ENCODE measurements at places on chromosomes 11 and 22.
A peak's percentile ranks its signal among the peaks of the same experiment; 100 is the strongest.

- DNase-seq = no peak
Measured at GRCh38 chr11:67539550-67539949, 16.3 kb upstream of the CABP2 start.

GRCh38 chr11:69541501-69542313, 60.2 kb downstream of the LINC01488 start:
- DNase-seq = no peak

- no peak for DNase-seq
Measured at GRCh38 chr11:14636119-14636518, 7.5 kb upstream of the PDE3B start.

DNA sequence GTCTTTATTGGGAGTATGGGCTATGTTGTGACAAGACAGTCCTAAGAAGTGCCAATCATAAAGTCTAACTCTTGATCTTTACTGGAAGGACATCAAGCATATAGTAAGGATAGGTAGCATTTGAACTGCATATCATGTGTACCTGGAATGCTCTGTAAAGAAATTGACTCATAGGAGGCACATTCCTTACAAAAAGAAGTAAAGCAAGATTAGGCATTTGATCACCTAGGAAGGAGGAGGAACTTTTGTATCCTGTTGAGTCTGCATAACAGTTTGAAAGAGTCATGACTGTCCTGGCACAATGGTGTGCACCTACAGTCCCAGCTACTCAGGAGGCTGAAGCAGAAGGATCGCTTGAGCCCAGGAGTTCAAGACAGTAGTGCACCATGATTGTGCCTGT, 42.2 kb upstream of the DNAJB7 start:
- DNase-seq = no peak

DNA sequence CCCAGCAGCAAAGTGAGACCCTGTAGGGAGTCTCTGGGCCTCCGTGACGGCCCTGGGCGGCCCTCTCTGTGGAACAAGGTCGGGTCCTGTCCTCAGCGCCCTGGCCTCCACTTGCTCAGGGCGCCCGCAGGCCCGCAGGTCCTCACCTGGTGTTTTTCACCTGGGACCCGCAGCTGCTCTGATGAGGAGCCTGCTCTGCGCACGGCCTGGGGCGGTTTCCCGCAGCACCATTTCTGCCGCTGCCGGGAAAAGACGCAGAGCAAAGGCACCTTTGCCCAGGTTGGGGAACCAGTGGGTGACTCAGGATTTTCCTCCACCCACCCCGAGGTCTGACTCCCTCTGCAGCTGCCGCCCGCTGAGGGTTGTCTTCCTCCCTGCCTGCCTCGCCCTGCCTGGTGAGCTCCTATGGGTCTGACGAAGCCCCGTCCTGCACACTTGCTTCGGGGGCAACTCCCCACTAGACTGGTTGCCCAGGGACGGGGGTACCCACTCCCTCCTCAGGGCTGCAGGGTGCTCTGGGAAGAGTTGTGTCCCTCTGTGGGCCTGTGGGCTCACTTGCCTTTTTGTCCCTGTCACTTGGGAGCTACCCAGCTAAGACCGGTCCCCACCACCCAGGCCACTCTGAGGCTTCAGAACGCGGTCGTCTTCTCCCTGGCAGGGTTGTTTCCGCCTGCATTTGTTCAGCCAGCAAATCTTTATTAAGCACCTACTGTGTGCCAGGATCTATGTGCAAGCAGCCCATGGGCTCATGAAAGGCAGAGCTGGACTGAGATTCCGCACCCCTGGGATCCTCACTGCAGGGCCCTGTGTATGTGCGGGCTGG, 89.5 kb downstream of the KCNQ1 start:
- DNase-seq = peak; percentile 90

DNA sequence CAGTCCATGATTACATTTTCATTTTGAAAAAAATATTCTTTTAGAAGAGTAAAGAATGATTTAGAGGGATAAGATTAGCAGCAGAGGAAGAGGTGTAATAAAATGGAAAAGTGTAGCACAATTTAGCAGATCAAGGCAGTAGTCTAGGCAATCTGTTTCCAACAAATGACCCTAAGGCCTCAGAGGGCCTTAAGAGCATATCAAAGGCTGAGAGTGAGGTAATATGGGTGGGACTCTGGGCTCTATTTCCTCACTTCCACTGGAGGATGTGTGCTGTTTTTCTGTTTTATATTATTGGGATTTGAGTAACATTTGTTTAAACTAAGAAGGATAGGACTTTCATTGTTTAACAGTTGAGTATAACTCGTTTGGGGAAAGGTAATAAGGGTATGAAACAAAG, 28.8 kb downstream of the CCDC81 start:
- DNase-seq = no peak

GRCh38 chr11:44707094-44707493, 19.7 kb upstream of the TSPAN18 start:
- DNase-seq = no peak

DNA sequence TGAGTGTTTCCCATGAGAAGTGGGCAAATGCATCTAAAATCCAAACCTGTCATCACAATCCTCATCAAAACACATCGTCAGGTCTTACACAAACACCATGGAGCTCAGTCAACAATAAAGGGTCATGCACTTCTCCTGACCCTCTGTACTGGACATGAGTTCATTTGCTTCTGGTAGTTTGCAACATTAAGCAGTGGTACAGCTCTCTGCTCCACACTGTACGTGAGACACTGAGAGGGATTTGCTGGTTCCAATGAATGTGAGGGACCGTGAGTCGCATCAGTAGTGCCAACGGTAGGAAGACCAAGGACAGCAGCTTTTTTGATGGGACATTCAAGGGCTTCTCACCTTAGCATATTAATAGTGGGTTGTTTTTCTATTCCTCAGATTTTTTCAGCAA, 752.3 kb downstream of the OPCML start:
- no peak for DNase-seq

DNA sequence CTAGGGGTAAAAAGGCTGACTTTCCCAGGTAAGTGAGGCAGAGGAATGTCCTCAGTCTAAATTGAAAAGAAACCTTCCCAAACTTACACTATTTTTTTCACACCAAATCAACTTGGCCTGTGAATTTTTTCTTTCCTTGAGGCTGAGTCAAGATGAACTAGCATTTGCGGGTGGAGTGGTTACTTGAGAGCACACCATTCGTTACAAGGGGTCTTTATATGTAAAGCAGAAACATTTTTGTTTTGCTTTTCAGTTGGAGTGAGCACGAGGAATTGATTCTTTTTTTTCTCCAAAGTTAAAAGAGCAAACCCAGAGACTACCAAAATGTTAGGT, 36.4 kb downstream of the MAML2 start:
- no peak for DNase-seq

- DNase-seq = no peak
Measured at GRCh38 chr11:114826910-114827442, 148.6 kb downstream of the NXPE2 start.

- DNase-seq = no peak
Measured at GRCh38 chr22:41620589-41621098, at the start of gene DESI1. Gene DESI1, minus strand, starts transcription at chr22:41621043. Its CDS starts 204 bp downstream, at chr22:41620839.

GRCh38 chr22:38051900-38052862, 5.0 kb upstream of the PICK1 start:
- peak; percentile 84 for DNase-seq

GRCh38 chr11:66045177-66045639, 3.8 kb downstream of the GAL3ST3 start:
- peak; percentile 99 for DNase-seq

- no peak for DNase-seq
Measured at GRCh38 chr22:26589367-26589844, 526 bp downstream of the TPST2 start.

DNA sequence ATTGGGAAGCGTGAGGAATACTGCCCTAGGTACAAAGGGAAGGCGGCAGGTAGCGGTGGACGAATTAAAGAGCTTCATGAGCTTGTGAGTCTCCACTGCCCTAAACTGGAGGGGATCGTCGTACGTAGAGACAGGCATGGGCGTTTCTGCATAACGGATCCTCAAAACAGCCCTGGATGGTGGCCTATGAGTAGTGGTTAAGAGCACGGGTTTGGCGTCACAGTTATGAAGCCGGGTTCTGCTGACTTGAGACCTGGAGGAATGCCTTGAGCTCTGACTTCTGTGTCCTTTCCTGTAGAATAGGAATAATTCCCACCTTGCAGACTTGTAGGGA, 335 bp downstream of the TMEM138 start:
- no peak for DNase-seq

DNA sequence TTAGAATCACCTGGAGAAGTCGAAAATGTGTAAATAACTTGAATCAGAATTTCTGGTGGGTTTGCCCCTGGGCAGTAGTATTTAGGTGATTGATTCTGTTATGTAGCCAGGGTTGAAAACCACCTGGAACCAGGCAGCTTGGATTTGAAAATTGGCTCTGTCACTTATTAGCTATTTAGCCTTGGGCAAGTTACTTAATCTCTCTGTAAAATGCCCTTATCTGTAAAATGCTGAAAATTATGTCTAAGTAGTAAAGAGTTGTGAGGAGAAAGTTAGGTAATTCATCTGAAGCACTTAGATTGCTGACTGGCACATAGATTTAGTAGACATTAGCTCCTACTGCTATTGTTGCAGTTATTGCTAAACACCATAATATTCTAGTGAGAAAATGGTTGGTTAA, 49.3 kb downstream of the PPME1 start:
- DNase-seq = no peak

- DNase-seq = no peak
Measured at GRCh38 chr11:8681837-8682302, 595 bp downstream of the TRIM66 start.

DNA sequence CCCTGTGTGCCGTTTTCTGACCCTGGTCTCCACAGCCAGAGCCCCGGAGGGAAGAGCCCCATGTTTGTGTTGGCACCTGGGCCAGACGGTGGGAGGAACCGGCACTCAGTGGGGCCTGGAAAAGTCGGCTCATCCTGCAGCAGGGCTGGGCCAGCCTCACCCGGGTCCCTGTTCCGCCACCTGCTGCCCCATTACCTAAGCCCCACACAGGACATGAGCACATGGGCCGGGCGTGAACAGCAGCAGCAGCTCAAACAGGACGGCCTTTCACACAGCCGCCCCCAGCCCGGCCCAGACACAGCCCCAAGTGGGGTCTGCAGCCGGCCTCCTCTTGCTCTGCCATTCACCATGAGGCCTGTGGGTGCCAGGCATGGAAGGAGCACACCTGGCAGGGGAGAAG, 302.4 kb downstream of the MN1 start:
- no peak for DNase-seq

- peak; percentile 13 for DNase-seq
Measured at GRCh38 chr11:69928121-69928520, 108.9 kb upstream of the FGF3 start.

GRCh38 chr11:17599460-17599925, 52.4 kb downstream of the OTOG start:
- no peak for DNase-seq

GRCh38 chr22:28855355-28856094, 27.8 kb upstream of the ZNRF3 start:
- DNase-seq = peak; percentile 30

GRCh38 chr22:17882162-17882561, 107.9 kb upstream of the BID start:
- DNase-seq = no peak

DNA sequence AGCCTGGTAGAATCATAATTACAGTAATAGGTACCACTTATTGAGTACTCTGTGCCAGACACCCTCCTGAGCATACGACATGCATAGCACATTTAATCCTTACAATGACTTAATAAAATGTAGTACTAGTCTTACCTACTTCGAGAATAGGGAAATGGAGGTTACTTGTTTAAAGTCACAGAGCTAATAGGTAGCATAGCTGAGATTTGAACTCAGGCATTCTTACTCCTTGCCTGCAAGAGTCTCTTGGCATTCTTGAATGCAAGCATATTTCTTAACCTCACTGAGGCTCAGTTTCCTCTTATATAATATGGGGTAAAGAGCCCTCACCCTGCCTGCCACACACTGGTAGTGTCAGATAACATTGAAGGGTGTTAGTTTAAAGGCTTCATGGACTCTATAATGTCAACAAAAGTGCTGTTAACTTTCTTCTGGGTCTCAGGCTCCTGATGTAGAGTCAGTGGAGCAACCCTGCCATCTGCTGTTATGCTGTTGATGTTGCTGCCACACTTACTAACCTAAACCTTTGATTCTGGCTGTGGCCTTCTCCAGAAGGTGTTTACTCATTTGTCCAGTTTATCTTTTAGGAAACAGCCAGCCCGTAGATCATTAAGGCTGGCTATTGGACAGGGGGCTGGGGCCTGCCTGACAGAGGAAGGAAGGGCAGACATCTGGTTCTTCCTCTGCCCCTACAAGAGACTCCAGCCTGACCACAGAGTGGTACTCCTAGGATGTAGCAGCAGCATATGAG, 18.9 kb downstream of the LIMK2 start:
- no peak for DNase-seq

GRCh38 chr11:89184021-89184420, 6.3 kb downstream of the TYR start:
- no peak for DNase-seq

DNA sequence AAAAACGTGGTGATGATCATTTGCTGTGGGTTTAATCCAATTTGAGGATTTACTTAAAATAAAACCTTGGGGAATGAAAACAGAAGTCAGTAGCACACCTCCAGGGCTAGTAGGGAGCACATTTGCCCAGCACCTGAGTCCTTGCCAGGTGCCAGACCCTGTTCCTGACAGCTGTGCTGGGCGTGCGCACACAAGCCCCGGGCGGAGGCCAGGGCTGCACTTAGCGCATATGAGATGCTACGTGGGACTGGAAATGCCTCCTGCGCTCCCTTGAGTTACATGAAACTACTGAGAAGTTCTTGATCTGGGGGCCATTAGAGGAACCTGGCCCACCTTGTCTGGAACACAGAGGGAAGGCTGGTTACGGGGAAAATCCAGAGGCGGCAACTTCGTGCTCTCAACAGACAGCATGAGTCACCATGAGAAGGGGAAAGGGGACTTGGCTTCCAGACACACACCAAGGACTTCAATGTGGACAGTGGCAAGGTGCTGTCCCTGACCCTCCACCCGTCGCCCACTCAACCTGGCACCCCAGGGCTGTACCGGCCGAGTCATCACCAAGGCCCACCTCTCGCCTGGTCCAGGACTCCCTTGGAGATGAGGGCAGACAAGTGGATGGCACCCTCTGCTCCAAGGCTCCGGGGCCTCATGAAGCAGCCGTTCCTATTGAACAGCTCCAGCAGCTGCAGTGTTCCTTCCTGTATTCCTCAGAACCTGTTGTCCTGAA, 1468.6 kb downstream of the BRD1 start:
- DNase-seq = no peak

DNA sequence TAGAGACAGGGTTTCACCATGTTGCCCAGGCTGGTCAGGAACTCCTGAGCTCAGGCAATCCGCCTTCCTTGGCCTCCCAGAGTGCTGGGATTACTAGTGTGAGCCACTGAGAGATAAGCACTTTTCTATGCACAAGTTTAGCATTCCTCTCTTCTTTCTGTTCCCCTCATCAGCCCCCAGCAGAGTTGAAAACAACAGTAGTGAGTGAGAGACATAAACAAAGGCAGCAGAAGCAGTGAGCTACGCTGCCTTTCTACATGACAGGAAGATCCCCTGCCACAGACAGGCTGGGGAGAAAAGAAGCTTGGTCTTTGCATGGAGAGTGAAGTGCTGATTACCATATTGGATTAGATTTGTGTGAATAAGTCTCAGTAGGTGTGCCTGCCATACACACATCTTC, 392.0 kb upstream of the KIRREL3 start:
- DNase-seq = no peak

All from 8988T (cell line).